Renal cortex interstitium (tissue), 15 donors: ENCODE measurements at places on chromosomes 1 and 21.

- no peak for DNase-seq
Measured at GRCh38 chr1:79302380-79302930, 295.9 kb upstream of the ADGRL4 start.

GRCh38 chr1:44249543-44249942 lies 36.3 kb downstream of the DMAP1 start:
- DNase-seq, result no peak

DNA sequence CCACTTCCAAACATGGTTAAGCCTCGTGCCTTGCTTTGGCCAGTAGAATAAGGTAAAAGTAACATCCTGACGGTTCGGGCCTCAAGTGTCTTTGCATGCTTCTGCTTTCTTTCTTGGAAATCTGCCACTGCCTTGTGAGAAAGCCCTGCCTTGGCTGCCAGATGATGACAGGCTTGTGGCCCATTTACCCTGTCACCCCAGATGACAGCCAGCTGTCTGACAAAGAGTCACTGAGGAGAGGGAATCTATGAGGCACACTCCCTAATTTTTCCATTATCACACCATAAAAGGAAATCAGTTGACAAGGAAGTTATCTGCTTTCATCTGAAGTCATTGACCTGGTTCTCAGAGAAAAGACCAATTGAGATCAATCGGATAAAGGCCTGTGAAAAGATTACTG lies 199.8 kb downstream of the USH2A start:
- no peak for DNase-seq

DNA sequence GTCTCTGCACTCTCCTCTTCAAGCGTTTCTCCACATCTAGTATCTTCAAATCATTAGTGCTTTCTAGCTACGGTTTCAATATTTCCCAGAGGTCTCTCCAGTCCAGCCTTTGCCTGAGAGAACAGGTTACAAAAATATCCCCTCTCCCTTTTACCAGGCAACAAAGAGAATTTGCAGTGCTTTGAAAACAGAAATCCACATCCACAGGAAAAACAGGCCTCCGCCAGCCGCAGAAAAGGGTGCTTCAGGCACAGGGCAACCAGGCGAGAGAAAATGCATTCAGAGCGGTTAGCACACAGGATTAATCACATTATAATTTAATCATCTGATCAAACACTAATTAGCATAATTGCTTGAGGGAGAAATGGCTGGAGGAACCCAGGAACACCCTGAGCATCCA lies 13.8 kb downstream of the DSCAM start:
- no peak for DNase-seq
